T-helper 9 cell (primary cell): ENCODE measurements at places on chromosomes 12 and 14.

DNA sequence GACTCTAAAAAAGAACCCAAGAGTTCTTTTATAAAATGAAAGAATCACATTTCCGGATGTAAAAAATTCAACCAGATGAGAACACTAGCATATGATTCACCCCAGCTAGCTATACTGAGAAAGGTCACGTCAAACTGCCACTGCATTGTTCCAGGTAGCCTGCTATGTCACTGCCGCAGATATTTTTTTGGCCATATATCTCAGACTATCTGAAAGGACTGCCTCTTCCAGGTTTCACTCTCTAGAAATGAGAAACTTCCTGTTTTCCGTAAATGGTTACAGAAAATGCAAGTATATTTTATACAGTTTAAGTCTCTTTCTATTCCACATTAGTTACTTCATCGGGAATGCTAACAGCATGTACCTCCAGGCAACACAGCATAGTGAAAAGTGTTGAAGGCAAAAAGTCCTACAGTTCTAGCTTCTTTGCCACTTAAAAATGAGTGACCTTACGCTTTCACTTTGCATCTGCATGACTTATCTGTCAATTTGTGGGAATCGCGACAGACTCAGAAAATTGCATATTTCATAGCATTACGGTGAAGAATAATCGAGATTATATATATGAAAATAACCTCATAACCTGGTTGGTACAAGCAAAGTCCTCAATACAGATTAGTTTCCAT is 105.2 kb downstream of the MED13L start:
- DNase-seq, result no peak

DNA sequence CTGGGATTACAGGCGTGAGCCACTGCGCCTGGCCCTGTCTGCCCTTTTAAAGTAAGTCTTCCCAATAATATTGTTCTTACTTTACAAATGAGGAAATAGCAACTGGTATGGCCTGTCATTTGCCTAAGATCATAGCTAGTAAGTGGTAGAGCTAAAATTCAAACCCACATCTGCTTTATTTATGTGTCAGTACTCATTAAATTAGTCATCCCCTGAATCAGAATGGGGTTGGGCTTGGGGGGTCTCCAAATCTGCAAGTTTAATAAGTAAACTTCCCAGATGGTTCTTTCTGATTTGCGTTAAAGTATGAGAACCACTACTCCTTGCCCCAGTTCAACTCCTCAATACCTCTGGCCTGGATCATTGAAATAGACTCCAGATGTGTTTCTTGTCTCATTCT is 96.2 kb downstream of the FAR2 start:
- no peak for DNase-seq

- DNase-seq, result no peak
These were observed 70.7 kb downstream of the PLEKHA5 start for GRCh38 chr12:19200261-19200660.

DNA sequence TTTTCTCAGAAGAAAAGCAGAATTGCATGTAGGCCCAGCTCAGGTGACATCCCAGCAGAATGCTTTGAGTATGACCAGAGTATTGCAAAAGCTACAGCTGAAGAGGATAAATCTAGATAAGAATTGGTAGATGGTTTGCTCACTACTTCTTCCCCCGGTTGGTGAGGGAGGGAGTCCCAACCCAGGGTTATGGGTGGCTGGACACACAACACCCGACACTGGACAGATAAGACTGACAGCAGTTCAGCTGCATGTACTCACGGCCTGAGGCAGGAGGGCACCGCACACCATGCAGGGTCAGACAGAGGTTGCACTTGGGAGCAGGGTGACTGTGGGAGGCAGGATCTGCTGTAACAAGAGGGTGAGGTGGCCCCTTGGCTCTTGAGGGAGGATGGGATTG is 1.7 kb upstream of the CLEC4C start:
- DNase-seq, result no peak

GRCh38 chr12:123109319-123109772 is 41.5 kb downstream of the PITPNM2 start:
- DNase-seq, result no peak

DNA sequence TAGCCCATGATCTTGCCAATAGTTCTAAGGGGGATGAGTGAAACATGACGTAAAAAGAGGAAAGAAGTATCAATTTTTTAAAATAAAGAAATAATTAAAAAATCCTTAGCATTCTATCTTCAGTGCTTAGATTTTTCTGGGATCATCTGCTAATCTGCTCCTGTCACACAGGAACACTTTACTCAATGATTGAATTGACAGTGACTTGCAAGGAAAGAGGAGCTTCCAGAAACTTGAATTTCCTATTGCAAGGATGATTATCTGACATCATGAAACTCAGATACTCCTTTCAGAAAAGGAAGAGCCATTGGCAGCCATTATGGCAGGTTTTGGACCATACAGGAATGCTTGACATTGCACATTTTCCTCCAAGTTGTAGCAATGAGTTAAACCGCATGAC is 41.4 kb upstream of the PTPRO start:
- DNase-seq, result no peak

GRCh38 chr12:2084553-2085296 is 31.9 kb downstream of the CACNA1C start:
- no peak for DNase-seq

DNA sequence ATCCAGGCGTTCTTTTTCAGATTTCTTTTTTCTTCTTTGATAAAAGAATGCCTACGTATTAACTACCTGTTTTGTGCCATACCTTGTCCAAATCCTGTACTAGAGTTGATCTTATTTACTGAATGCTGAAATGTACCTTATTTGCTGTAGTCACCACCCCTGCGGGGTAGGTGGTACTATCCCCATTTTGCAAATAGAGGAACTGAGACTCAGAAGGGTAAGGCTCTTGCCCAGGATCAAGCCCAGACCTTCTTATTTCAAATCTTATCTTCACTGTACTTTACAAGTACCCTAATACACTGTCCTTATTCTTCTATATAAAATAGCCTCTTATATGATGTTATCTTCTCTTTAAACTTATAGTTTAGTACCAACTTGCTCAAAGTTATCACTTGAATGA is 206.5 kb downstream of the SLC41A2 start:
- no peak for DNase-seq

GRCh38 chr14:82855912-82856391 is 1322.3 kb upstream of the SEL1L start:
- DNase-seq, result no peak

DNA sequence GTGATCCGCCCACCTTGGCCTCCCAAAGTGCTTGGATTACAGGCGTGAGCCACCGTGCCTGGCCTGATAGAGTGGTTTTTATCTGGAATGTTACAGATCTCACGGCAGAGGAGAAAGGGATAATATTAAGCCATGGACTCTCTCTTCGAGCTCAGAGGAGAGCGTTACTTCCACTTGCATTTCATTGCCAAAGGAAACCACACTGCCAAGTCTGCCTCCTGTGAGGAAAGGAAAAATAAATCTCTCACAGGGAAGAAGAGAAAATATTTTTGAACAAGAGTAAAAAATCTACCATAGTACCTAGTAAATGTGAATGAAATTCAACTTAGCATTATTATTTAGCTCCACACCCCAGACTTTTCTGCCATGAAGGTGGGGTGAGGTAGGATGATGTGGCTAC is 319.2 kb upstream of the PRICKLE1 start:
- DNase-seq, result no peak

- no peak for DNase-seq
These were observed 167.8 kb downstream of the TTC7B start for GRCh38 chr14:90648421-90648820.

GRCh38 chr12:67048371-67048770 is 220.8 kb upstream of the CAND1 start:
- DNase-seq, result no peak

DNA sequence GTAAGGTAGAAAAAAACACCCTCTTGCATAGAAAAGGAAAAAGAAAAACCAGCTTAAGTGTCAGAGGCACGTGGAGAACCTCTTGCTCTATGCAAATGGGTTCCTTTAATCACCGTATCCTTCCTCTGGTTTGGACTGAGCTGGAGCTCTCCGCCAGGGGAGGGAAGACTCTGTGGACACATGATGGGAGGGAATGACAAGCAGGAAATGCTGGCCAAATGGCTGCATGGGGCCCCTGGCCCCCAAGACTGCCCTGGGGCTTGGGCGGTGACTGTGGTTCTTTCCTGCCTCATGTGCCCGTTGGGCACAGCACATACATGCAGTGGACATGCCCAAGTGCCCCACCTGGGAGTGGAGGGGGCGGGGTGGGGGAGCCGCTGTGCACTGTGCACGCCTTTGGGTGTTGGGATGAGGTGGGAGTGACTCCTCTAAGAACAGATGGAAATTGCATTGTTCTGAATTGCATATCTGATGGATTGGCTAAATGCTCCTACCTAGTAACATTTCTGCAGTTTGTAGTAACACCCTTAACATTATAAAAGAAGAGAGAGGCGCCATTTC is 166.4 kb upstream of the AVPR1A start:
- DNase-seq, result no peak

GRCh38 chr12:5444520-5444919 is 12.6 kb downstream of the NTF3 start:
- DNase-seq, result no peak

DNA sequence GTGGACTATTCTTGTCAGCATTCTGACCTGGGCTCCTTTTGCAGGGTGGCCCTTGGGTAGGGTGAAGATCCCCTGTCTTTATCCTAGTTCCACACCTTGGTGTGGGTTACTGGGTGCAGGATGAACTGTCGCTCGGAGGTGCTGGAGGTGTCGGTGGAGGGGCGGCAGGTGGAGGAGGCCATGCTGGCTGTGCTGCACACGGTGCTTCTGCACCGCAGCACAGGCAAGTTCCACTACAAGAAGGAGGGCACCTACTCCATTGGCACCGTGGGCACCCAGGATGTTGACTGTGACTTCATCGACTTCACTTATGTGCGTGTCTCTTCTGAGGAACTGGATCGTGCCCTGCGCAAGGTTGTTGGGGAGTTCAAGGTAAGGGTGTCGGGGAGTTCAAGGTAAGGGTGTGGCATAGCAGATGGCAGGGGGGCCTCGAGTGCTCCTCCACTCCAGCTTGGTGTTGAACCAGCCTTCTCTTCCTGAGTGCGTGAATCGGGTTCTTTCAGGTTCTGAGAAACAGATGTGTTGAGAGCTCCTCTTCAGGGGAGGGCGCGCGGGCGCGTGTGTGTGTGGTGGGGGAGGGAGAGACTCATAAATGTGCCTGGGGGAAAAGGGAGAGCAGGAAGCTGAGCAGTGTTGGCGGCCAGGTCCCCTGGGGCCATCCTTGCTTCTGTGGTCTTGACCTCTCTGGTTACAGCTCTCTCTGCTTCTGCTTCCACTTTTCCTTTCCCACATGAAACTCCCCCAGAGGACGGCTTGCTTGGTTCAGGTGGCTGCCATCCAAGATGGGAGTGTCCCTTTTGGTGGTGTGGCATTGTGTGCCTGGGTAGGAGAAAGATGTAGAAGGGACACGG is 4.0 kb downstream of the ATG101 start:
- no peak for DNase-seq

GRCh38 chr12:6950811-6951540 is at the start of gene PTPN6:
Gene PTPN6 (plus strand): TSS chr12:6951356. CDS start chr12:6951513, 157 bp downstream.
- DNase-seq, result no peak

DNA sequence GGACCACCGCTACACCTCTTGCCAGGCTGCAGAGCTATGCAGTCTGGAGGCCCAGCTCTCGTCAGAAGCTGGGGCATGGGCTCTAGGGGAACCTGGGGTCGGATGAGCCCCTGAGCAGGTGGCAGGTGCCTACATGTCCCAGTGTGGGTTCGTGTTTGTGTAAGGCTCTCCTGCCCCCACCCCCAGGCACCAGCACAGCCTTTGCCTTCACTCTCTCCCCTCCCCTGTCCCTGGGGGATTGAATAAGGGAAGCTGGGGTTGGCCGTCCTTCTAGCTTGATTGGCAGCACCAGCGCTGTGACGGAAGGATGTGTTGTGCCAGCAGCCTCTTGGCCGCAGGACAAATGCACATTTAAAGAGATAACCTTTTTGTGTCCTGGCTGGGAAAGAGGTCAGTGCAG is 34.8 kb upstream of the TSPAN9 start:
- no peak for DNase-seq

- DNase-seq, result no peak
These were observed 28.2 kb upstream of the RNASE1 start for GRCh38 chr14:20830831-20831230.

GRCh38 chr12:56152756-56153677 is 630 bp downstream of the MYL6B start:
- no peak for DNase-seq

GRCh38 chr14:103209506-103209905 is 86.2 kb downstream of the TNFAIP2 start:
- no peak for DNase-seq

GRCh38 chr14:89255852-89256251 is 161.2 kb downstream of the FOXN3 start:
- no peak for DNase-seq

DNA sequence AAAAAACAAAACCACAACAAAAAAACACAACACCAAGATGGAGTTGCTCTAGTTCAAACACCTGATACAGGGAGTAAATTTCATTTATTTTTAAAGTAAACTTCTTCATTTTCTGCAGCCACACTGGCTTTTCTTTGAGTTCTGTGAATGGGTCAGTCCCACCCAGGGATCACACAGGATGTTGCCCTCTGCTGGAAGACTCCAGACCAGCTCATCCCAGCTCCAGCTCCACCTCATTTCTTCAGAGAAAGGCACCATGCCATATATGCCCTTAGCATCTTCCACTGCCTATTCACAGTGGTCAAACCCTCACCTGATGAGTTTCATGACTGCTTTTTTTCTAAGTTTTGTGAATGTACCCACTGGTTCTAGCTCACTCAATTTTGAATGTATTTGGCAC is 8.0 kb downstream of the GLIPR1 start:
- DNase-seq, result no peak

DNA sequence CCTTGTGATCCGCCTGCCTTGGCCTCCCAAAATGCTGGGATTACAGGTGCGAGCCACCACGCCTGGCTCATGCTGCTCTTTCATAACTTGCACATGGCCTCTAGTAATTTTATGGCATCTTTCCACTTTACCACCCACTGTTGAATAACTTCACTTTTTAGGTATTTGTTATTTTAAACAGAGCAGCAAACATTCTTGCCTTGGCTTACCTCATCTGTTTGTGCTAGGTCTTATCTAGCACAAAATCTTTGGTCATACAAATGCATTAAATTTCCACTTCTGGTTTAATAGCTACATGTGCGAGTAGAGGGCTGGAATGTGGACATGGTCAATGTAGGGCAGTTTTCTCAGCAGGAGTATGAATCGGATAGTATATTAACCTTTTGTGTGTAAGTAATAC is 38.8 kb upstream of the ATF7IP start:
- no peak for DNase-seq

DNA sequence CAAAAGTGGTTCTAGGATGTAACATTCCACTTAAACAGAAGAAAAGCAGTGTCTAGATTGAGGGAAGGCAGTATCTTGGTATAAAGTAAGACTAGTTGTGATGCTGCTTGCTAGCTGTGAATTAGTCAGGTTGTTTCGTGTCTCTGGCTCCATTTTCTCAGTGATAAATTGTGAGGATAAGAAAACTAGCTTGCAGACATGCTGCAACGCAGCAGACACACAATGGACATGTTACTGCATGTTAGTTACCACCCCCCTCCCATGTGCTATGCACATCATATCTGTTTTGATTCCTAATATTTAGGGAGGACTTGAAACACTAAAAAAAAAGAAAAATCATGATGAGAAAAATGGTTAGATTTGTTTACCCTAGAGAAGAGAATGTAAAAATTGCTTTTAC is 2.9 kb downstream of the CCNK start:
- DNase-seq, result no peak

- no peak for DNase-seq
These were observed 115.0 kb upstream of the SRRM4 start for GRCh38 chr12:118866346-118866745.
